ENCODE measurements at places on chromosomes 1 and 21.

DNA sequence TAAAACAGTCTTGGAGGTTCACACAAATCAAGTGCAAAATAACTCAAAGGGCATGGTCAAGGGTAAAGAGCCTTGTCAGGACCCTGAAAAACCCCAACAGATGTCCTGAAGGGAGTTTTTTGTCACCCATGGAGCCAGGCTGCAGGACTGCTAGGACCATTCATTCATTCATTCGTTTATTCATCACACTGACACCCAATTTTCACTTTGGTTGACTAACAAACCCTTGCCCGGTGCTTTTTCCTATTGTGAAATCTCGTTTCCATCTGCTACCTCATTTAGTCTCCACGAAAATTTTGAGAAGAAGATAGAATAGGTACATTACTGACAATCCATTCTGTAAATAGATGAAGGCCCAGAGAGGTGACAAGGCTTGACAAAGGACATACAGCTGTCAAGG lies 216.0 kb downstream of the HIVEP3 start:
- DNase-seq = no peak

- no peak for DNase-seq
Measured at GRCh38 chr1:156336242-156336641, 1.9 kb downstream of the CCT3 start.

DNA sequence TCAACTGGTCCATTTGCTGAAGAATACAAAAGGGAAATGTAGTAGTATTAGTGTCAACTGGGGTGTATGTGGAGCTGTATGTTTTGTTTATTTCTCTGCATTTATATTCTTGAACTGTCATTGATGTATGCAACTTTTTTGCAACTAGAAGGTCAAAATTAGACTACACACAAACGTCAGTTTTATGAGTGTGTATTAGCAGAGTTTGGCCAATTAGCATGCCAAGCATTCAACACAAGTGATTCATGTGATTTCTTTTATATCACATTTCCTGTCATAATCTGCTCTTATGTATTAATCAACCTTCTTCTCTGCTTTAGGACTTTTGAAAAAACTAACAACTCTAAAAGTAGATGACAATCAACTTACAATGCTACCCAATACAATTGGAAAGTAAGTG lies 211.1 kb downstream of the LRRC40 start:
- DNase-seq = no peak

- no peak for DNase-seq
Measured at GRCh38 chr1:37323486-37324377, 150.6 kb upstream of the ZC3H12A start.

- DNase-seq = no peak
Measured at GRCh38 chr1:28126783-28127490, 38.5 kb upstream of the EYA3 start.

Data from activated T-helper 9 cell treated with anti-CD3 and anti-CD28 coated beads, Interleukin-2, amount 50 U/mL, for 16 hours (primary cell).